ENCODE measurements at places on chromosomes 2 and 18. TPM values are rescaled to one million over a fixed set of nuclear protein-coding genes. Genes with fewer than 3 reads are reported as not detected.

Gene FSHR
- total RNA-seq: not detected

DNA sequence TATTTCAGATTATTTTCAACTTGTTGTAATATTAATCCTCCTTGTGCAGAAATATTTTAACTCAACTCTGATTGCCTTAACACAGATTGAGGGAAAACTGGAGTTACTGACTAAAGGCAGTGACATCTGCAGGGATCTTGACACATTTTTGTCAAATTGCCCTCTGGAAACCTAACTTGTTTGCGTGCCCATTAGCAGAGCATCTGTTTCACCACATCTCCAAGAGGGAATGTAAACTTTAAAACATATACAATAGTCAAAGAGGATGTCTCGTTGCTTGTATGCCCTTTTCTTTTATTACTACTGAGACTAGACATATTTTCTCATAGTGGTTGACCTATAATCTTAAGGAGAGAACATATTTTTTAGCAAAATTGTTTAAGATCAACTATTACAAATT lies 14.2 kb downstream of the INPP1 start:
- no peaks in the 10 kb centered on the region for H3K36me3 ChIP-seq
- H3K27ac ChIP-seq: no peak overlapping the region
- no peak for DNase-seq

- no peak for DNase-seq
- no peaks in the 10 kb centered on the region for H3K27me3 ChIP-seq
- no peaks in the 10 kb centered on the region for H3K36me3 ChIP-seq
- no peak overlapping the region for H3K27ac ChIP-seq
- H3K4me3 ChIP-seq: no peak overlapping the region
Measured at GRCh38 chr2:144006139-144006538, 513.8 kb downstream of the ZEB2 start.

GRCh38 chr18:12598181-12598930 lies 59.6 kb downstream of the SPIRE1 start:
- H3K27me3 ChIP-seq: no peaks in the 10 kb centered on the region
- H3K4me1 ChIP-seq: peaks cover 6% of the 10 kb centered on the region
- H3K27ac ChIP-seq: no peak overlapping the region

- no peaks in the 10 kb centered on the region for H3K36me3 ChIP-seq
- no peaks in the 10 kb centered on the region for H3K27me3 ChIP-seq
- no peak for DNase-seq
- H3K4me3 ChIP-seq: no peak overlapping the region
- no peaks in the 10 kb centered on the region for H3K4me1 ChIP-seq
Measured at GRCh38 chr2:210657874-210658273, 101.5 kb downstream of the CPS1 start.

- H3K36me3 ChIP-seq: no peaks in the 10 kb centered on the region
- no peak overlapping the region for H3K27ac ChIP-seq
- H3K4me1 ChIP-seq: no peaks in the 10 kb centered on the region
Measured at GRCh38 chr2:112923237-112923966, 12.4 kb downstream of the IL37 start.

DNA sequence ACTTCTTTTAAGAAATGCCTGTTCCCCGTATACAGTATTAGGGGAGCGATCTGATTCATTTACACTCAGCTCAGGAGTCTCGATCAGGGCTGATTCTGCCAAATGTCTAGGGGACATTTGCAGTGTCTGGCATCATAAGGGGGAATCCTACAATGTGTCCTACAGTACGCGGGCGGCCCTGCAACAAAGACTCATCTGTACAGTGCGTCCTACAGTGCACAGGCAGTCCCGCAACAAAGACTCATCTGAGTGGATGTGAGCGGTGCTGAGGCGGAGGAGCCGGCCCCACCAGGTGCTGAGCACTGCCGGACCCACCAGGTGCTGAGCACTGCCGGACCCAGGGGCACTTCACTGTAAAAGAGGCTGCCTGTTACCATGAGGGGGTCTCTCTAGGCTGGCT lies 102.5 kb downstream of the FAM210A start:
- H3K27ac ChIP-seq: no peak overlapping the region
- no peak overlapping the region for H3K4me3 ChIP-seq
- no peaks in the 10 kb centered on the region for H3K27me3 ChIP-seq
- DNase-seq: no peak
- peaks cover 8% of the 10 kb centered on the region for H3K36me3 ChIP-seq

Gene GAD1
- not detected for total RNA-seq

DNA sequence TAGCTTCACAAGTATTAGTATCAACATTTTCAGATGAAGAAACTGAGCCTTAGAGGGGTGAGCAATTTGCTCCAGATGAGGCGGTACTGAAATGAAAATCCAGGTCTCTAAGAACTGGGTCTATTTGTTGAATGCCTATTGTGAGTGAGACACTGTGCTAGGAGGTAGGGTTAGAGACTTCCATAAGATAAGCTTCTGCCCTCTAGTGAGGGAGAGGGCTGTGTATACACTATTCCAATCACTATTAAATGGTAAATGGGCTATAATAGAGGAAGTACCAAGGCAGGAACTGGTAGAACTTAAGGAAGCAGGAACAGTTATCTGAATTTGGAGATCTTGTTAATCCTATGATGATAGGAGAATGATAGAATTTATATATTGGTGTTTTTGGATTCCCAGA lies 23.6 kb upstream of the GLS start:
- no peaks in the 10 kb centered on the region for H3K36me3 ChIP-seq
- no peaks in the 10 kb centered on the region for H3K4me1 ChIP-seq
- H3K27ac ChIP-seq: no peak overlapping the region
- H3K27me3 ChIP-seq: no peaks in the 10 kb centered on the region
- H3K4me3 ChIP-seq: no peak overlapping the region

Gene WNT6
- total RNA-seq: 0.26 TPM

DNA sequence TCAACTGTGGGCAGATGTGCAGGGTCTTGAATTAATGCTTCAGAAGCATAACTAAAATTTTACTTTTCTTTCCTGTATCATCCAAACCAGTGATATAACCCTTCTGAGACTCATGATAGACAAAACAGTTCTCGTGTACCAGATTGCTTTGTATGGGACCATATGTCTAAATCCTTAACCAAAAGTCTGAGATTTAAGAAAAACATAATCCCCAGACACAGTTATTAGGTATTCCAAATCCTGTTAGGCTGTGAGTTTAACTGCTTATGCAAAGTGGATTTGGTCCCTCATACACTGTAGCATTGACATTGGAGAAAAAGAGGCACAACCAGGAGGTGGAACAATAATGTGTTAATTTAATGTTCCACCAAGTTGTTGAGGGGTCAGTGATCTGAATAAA lies 235.0 kb downstream of the PMAIP1 start:
- H3K27ac ChIP-seq: no peak overlapping the region
- DNase-seq: no peak
- no peak overlapping the region for H3K4me3 ChIP-seq
- H3K36me3 ChIP-seq: no peaks in the 10 kb centered on the region
- no peaks in the 10 kb centered on the region for H3K4me1 ChIP-seq
- no peaks in the 10 kb centered on the region for H3K27me3 ChIP-seq

Measured in CD4-positive, alpha-beta memory T cell (primary cell).